ENCODE measurements at places on chromosomes 6 and 20. TPM values are rescaled to one million over a fixed set of nuclear protein-coding genes. Genes with fewer than 3 reads are reported as not detected.
A peak's percentile ranks its signal among the peaks of the same experiment; 100 is the strongest.

The TBCC gene
- 30.7 TPM for polyA plus RNA-seq

The HDDC2 gene
- polyA plus RNA-seq, result 22.4 TPM

DNA sequence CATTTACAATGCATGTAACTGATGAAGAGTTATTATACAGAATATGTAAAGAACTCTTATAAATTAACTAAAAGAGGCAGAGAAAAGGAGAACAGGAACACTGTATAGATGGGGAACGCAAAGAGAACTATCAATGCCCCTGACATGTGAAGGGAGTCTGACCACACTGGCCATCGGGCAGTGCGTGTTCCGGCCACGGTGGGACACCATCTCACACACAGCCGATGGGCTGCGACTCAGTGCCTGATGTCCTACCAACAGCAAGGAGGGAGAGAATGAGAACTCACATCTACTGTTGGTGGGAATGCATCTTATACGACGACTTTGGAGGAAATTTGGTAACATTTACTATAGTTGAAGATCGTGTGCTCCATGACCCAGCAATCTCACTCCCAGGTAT, 15.5 kb upstream of the RAMACL start:
- H3K27ac ChIP-seq, result no peak overlapping the region
- H3K4me3 ChIP-seq, result no peak overlapping the region
- peaks cover 25% of the 10 kb centered on the region for H3K4me1 ChIP-seq
- DNase-seq, result no peak
- H3K27me3 ChIP-seq, result no peaks in the 10 kb centered on the region

The STXBP5 gene
- 1.5 TPM for polyA plus RNA-seq

GRCh38 chr6:6818078-6818639, 229.6 kb downstream of the LY86 start:
- H3K36me3 ChIP-seq, result no peaks in the 10 kb centered on the region
- peaks cover 33% of the 10 kb centered on the region for H3K4me1 ChIP-seq
- no peak for DNase-seq

- H3K36me3 ChIP-seq, result no peaks in the 10 kb centered on the region
- no peaks in the 10 kb centered on the region for H3K27me3 ChIP-seq
- H3K27ac ChIP-seq, result no peak overlapping the region
- DNase-seq, result no peak
- no peaks in the 10 kb centered on the region for H3K4me1 ChIP-seq
Measured at GRCh38 chr6:63521475-63522210, 50.6 kb upstream of the LOC128125822 start.

The EYS gene
- not detected for polyA plus RNA-seq

GRCh38 chr6:45775026-45775697, 240.5 kb downstream of the CLIC5 start:
- no peaks in the 10 kb centered on the region for H3K27me3 ChIP-seq
- no peak overlapping the region for H3K4me3 ChIP-seq
- no peak for DNase-seq
- H3K27ac ChIP-seq, result no peak overlapping the region
- H3K36me3 ChIP-seq, result no peaks in the 10 kb centered on the region
- H3K4me1 ChIP-seq, result no peaks in the 10 kb centered on the region

The ARHGAP40 gene
- not detected for polyA plus RNA-seq

- H3K27me3 ChIP-seq, result no peaks in the 10 kb centered on the region
- no peaks in the 10 kb centered on the region for H3K36me3 ChIP-seq
- H3K27ac ChIP-seq, result no peak overlapping the region
- H3K4me3 ChIP-seq, result no peak overlapping the region
- peaks cover 3% of the 10 kb centered on the region for H3K4me1 ChIP-seq
- no peak for DNase-seq
Measured at GRCh38 chr6:36326356-36326995, 10.2 kb downstream of the BNIP5 start.

DNA sequence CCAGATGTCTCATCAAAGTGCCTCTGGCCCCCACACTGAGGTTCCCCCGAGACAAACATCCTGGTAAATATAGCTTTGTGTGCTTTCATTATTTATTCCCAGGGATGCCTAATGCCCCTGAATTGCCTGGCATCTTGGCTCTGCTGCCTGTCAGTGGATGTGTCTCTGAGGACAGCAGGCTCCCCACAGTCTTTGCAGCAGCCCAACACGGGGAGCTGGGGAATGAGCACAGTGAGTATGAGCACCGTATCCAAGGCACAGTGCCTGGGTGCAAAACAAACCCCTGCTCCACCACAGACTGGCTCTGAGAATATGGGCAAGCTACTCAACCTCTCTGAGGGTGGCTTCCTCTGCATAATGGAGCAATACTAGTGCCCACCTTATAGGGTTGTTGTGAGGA, 165.9 kb downstream of the PTPRT start:
- no peak overlapping the region for H3K27ac ChIP-seq
- no peaks in the 10 kb centered on the region for H3K36me3 ChIP-seq
- no peaks in the 10 kb centered on the region for H3K4me1 ChIP-seq
- H3K4me3 ChIP-seq, result no peak overlapping the region
- no peaks in the 10 kb centered on the region for H3K27me3 ChIP-seq

The DAAM2 gene
- not detected for polyA plus RNA-seq

DNA sequence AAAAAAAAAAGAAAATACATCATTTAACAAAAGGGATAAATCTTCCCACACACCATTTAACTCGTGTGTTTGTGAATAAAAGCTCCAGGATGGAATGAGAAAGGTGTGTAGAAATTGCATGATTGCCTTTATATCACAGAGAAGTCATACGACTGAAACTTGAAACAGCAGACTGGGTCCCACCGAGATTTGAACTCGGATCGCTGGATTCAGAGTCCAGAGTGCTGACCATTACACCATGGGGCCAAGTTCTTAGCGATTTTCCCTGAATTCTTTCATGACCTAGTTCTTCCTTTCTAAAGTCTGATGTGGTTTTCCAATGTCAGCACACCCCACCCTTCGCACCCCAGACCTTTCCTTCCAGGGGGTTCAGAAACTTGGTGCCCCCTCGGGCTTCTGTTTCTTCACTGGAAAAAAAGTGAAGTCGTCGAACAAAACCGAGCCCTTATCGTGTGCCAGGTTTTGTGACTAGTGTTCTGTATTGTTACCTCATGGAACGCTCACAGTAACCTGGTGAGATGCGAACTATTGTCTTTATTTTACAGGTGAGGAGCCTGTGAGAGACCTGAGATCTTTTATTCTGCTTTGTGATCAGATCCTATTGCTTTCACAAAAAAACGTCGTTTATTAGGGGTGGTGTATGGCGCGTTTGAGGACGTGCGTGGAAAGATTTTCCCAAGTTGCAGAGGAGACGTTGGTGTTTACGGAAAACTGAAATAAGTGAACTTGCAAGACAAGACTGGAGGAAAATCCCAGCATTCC, 120.8 kb downstream of the OR2B2 start:
- H3K36me3 ChIP-seq, result no peaks in the 10 kb centered on the region
- peaks cover 3% of the 10 kb centered on the region for H3K27me3 ChIP-seq
- DNase-seq, result peak; percentile 41
- no peak overlapping the region for H3K27ac ChIP-seq

- H3K4me1 ChIP-seq, result no peaks in the 10 kb centered on the region
- no peak overlapping the region for H3K27ac ChIP-seq
- H3K36me3 ChIP-seq, result no peaks in the 10 kb centered on the region
- no peak for DNase-seq
Measured at GRCh38 chr6:130849594-130849993, 22.4 kb downstream of the SMLR1 start.

GRCh38 chr6:1624058-1624850, 14.5 kb downstream of the FOXC1 start:
- H3K36me3 ChIP-seq, result no peaks in the 10 kb centered on the region
- H3K4me3 ChIP-seq, result peak overlapping the region; percentile 26
- H3K27ac ChIP-seq, result no peak overlapping the region
- DNase-seq, result no peak

The LGSN gene
- polyA plus RNA-seq, result not detected

GRCh38 chr6:158377860-158378259, 65.6 kb downstream of the TULP4 start:
- H3K27me3 ChIP-seq, result no peaks in the 10 kb centered on the region
- H3K27ac ChIP-seq, result no peak overlapping the region
- H3K4me1 ChIP-seq, result no peaks in the 10 kb centered on the region
- no peak for DNase-seq

The PROKR2 gene
- not detected for polyA plus RNA-seq

DNA sequence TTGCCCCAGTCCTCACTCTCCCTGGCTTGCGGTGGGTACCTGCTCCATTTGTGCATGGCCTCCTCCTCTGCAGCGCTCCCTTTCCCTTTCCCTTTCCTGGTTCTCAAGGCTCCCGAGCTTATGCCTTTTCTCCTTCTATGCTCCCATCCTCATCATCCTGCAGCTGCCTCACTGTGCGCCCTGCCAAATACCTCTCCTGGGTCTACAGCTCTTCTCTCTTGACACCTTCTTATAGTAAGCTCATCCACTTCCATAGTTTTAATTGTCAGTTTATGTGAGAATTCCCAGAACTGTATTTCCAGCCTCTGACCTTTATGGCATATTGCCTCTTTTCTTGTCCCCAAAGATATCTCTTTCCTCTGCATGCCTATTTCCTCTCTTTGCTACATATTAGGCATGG, 5.9 kb downstream of the ADGRF5 start:
- no peak overlapping the region for H3K27ac ChIP-seq
- no peaks in the 10 kb centered on the region for H3K4me1 ChIP-seq
- H3K4me3 ChIP-seq, result no peak overlapping the region
- no peaks in the 10 kb centered on the region for H3K36me3 ChIP-seq
- no peaks in the 10 kb centered on the region for H3K27me3 ChIP-seq

GRCh38 chr20:10665791-10666190, 8.0 kb downstream of the JAG1 start:
- no peak overlapping the region for H3K4me3 ChIP-seq
- no peak overlapping the region for H3K27ac ChIP-seq
- no peaks in the 10 kb centered on the region for H3K27me3 ChIP-seq
- peaks cover 17% of the 10 kb centered on the region for H3K4me1 ChIP-seq
- H3K36me3 ChIP-seq, result peaks cover 16% of the 10 kb centered on the region
